ENCODE measurements at places on chromosomes 1 and 21.

DNA sequence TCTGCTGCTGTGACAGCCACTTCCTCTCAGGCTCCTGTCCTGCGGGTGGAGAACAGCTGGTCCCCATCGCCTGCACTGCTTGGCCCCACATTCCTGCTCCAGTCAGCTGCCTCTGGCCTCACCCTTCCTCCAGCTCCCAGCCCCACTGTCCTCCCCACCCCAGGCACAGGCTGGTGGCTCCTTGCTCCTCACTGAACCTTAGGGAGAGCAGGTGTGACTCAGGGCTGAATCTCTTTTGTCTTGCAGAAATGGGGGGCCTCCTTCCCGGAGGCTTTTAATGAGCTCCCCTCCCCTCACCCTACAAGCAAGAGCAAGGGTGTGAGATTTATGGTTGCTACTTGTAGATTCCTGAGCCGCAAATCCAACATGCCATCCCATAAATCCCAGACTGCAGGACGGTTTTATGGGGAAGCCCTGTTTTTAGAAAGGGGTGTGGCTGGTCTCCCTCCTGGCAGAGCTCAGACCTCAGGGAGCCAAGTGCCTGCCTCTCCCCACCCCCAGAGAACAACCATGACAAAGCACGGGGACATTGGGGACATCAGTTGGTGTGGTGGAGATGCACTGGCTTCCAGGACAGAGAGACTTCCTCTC, 15.2 kb downstream of the CDK18 start:
- DNase-seq = no peak
- no peaks in the 10 kb centered on the region for H3K27me3 ChIP-seq
- H3K27ac ChIP-seq = no peak overlapping the region
- H3K4me1 ChIP-seq = peaks cover 25% of the 10 kb centered on the region
- H3K36me3 ChIP-seq = peaks cover 6% of the 10 kb centered on the region
- no peak overlapping the region for H3K4me3 ChIP-seq

DNA sequence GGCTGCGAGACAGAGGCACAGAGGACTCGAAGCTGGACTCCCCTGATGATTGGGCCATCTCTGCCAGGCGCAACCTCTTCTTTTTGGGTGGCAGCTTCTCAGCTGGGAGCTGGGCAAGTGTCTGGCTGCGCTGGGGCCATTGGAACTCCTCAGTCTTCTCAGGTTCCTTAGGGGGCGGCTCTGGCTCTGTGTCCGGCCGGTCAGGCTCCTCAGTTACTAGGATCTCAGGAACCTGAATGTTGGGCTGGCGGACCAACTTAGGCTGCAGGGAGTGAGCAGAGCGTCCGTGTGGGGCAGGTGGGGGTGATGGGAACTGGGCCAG, 97.5 kb upstream of the EDN2 start:
- H3K36me3 ChIP-seq = no peaks in the 10 kb centered on the region
- DNase-seq = no peak
- no peaks in the 10 kb centered on the region for H3K4me1 ChIP-seq
- H3K27ac ChIP-seq = no peak overlapping the region

DNA sequence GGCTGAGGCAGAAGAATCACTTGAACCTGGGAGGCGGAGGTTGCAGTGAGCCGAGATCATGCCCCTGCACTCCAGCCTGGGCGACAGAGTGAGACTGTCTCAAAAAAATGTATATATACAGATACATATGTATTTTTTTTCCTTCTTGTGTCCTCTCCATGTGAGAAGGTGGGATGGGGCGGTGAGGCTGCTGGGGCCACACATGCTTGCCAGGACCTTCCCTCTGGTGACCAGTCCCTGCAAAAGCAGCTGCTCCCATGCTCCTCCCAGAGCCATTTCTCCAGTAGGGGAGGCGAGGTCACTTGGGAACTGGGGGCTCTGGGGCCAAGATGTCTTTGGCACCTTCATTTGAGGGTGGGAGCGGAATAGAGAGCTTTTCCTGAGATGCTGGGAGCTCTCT, 74.9 kb downstream of the PIK3CD start:
- peaks cover 20% of the 10 kb centered on the region for H3K36me3 ChIP-seq
- no peak overlapping the region for H3K27ac ChIP-seq
- DNase-seq = no peak
- H3K27me3 ChIP-seq = no peaks in the 10 kb centered on the region
- no peak overlapping the region for H3K4me3 ChIP-seq

DNA sequence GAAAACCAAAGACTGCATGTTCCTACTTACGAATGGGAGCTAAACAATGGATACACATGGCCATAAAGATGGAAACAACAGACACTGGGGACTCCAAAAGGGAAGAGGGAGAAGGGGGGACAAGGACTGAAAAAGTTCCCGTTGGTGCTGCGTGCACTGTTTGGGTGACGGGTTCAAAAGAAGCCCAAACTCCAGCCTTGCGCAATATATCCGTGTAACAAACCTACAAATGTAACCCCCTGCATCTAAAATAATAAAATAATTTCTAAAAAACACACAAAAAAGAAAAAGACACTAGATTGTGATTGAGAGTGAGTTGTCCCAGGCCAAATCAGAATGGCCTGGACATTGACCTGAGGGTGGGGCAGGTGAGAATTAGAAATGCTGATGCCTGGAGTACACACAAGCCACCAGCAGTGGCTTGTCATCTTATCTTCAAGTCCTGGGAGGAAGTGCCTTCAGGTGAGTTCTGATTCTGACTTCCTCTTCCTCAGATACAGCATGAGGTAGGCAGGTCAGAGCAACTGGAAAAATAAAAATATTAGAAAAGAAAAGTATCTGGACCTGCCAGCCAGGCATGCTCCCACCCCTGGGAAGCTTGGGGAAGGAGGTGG, 54.7 kb downstream of the SPATA46 start:
- no peak overlapping the region for H3K4me3 ChIP-seq
- no peak overlapping the region for H3K27ac ChIP-seq
- H3K36me3 ChIP-seq = no peaks in the 10 kb centered on the region
- H3K4me1 ChIP-seq = no peaks in the 10 kb centered on the region

DNA sequence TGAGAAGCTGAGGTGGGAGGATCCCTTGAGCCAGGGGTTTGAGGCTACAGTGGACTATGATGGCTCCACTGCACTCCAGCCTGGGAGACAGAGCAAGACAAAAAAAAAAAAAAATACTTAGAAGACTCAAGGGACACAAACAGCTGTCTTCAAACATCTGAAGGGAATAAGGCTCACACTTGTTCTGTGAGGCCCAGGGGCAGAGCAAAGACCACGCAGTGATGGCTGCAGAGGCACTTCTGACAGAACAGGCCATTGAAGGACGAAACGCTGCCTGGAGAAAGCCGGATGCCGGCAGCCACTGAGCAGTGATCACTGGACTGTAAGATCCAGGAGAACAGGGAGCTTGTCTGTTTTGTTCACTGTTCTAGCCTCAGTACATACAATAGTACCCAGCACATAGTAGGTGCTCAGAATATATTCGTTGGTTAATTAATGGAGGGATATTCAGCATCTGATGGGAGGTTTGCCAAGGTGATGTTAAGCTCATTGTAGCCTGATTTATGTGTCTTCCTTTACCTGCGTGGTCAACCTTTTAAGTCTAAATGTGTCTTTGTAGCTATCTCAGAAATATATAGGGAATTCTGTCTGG, 12.1 kb upstream of the NDC1 start:
- no peak overlapping the region for H3K27ac ChIP-seq
- DNase-seq = no peak
- no peaks in the 10 kb centered on the region for H3K27me3 ChIP-seq
- H3K36me3 ChIP-seq = peaks cover 4% of the 10 kb centered on the region

DNA sequence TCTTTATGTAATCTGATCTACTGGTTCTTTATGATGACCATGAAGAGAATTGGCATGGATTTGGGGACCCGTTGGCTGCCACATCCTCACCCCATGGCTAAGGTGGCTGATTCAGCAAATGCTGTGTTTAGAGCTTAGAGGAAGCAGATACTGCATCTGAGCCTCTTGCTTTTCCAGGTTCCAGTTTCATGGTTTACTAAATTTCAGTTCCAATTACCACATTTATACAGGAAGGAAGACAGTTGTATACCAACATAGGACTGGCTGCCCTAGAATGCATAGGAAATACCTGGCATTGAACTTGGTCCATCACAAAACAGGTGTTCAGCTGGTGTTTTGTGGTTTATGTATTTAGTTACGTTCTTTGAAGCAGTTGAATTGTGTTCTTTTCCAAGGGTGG, 107.1 kb downstream of the ST3GAL3 start:
- H3K36me3 ChIP-seq = peaks cover 6% of the 10 kb centered on the region
- H3K27ac ChIP-seq = no peak overlapping the region
- H3K4me3 ChIP-seq = no peak overlapping the region
- H3K27me3 ChIP-seq = no peaks in the 10 kb centered on the region
- DNase-seq = no peak
- no peaks in the 10 kb centered on the region for H3K4me1 ChIP-seq

DNA sequence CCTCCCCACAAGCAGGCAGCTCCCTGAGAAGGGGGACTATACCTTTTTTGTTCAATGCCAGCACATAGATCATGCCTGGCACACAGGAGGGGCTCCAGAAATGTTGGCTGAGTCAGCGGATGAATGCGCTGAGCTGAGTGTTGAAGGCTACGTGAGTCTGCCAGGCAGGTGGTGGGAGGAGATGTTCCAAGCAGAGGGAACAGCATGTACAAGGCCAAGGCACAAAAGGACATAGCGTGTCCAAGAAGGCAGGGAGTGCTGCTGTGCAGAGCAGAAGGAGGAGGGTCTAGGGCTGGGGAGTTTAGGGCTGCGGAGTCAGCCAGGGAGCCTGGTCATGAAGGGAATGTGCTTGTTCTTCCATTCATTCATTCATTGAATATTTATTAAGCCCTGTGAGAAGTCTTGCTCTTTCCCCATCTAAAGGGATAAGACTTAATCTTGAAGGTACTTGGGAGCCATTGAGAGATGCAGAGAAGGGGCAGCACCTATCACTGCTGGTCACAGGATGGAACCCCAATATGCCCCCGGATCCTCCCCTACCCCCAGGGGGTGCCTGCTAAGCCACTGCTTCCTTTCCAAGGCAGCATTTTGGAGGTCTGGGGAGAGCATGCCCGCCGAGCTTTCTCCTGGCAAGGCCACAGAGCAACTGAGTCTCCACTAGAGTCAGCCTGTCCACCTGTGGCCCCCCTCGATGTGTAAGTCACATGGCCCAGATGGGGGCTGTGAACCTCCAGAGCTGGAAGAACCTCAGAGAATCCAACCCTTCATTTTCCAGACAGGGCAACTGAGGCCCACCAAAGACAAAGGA, 31.2 kb upstream of the LAPTM5 start:
- H3K27ac ChIP-seq = no peak overlapping the region
- H3K4me1 ChIP-seq = peaks cover 25% of the 10 kb centered on the region
- no peak overlapping the region for H3K4me3 ChIP-seq
- H3K27me3 ChIP-seq = no peaks in the 10 kb centered on the region

DNA sequence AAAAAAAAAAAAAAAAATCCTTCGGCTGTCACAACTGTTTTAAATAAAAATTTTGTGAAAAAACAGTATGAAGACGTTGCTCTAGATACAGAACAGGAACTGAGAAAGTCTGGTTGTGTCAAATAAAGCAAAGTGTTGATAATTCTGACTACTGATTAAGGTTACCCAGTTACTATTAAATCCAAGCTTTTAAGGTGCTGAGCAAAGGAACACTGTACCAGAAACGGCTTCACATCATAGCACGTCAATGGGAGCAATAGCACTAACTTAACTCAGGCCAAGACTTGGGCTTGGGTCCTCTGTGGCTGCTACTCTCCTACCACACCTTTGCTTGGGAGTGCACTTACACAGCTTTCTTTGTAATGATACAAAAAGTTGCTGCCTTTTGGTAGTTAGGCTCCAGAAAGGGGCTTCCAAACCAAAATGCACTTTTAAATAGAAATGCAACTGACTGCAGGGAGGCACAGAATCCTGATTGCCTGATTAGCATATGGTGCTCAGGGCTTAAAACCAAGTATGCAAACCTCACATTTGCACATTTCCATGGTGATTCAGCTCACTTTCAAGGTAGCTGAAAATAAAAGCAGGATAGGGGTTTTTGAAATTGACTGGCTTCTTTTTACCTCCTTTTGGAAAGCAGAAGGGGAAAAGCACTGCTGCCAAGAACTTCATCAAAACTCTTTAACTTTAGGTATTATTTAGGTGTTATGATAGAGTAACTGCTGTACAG, 6.3 kb downstream of the MCL1 start:
- no peak for DNase-seq
- no peaks in the 10 kb centered on the region for H3K27me3 ChIP-seq
- H3K4me3 ChIP-seq = no peak overlapping the region
- H3K4me1 ChIP-seq = peaks cover 31% of the 10 kb centered on the region

GRCh38 chr21:26177746-26178426, 7.3 kb upstream of the APP start:
- H3K27ac ChIP-seq = no peak overlapping the region
- no peaks in the 10 kb centered on the region for H3K36me3 ChIP-seq
- DNase-seq = no peak
- no peaks in the 10 kb centered on the region for H3K27me3 ChIP-seq

DNA sequence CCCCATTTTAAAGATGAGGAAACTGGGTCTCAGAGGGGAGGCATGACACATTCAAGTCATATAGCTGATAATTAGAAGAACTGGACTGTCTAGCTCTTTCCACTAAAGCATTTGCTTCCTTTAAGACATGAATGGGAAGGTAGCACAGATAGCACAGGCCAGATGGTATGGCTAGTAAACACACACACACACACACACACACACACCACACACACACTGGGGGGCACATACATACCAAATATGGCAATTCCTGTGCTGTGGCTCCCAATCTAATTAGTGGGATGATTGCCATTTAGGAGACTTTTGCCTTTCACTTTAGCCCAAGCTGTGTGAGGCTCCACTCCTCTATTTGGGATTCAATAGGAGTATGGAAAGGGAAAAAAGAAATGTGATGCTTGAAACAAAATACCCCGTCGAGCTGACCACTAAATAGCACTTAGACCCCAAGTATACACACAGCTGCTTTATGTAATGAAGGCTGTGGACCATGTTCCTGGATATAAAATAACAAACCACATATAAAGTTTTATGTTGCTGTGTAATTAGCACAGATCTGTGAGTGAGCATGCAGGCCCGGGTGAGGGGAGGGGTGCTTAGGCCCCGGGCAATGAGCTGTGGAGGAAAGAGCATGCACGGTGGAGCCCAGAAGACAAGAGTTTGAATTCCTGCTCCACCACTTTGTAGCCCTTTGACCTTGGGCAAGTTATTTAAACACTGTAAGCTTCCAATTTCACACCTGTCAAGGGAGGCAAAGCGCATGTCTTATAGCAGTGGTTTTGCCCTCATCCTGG, 6.8 kb upstream of the TRABD2B start:
- no peaks in the 10 kb centered on the region for H3K27me3 ChIP-seq
- peaks cover 13% of the 10 kb centered on the region for H3K4me1 ChIP-seq
- no peaks in the 10 kb centered on the region for H3K36me3 ChIP-seq
- no peak overlapping the region for H3K27ac ChIP-seq
- no peak overlapping the region for H3K4me3 ChIP-seq

DNA sequence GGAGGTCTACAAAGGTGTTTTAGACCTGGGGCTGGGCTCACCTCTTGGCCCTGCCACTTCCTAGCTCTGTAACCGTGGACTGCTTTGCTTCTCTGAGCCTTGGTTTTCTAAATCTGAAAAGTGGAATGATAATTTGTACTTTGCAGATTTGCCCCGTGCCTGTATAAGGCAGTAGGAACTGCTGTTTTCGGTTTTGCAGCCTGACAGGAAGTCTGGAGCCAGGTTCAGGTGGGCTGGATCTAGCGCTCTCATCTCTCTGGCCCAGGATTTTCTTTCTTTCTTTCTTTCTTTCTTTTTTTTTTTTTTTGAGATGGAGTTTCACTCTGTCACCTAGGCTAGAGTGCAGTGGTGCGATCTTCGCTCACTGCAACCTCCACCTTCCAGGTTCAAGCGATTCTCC, 17.2 kb downstream of the IFNAR2 start:
- no peak for DNase-seq
- peaks cover 2% of the 10 kb centered on the region for H3K4me1 ChIP-seq
- H3K36me3 ChIP-seq = peaks cover 20% of the 10 kb centered on the region
